ENCODE measurements at places on chromosomes 7 and 10.

- DNase-seq: no peak
These were observed 148.1 kb downstream of the FZD1 start for GRCh38 chr7:91412298-91412697.

DNA sequence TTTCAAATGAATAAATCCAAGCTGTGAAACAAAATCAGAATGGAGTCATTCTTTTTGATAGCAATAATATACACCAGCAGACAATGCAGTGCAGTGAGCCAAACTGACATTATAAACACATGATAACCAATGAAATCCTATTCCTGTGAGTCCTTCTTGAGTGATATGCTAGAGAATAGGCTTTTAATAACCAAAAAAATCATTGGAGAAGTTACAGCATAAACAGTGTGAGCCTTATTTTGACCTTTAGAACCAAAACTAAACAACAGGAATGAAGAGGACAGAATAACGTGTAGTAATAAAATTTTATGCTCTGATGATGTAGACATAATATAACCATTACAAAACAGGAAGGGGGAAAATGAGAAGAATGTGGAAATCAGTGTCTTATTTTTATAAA, 8.7 kb downstream of the HUS1 start:
- no peak for DNase-seq

GRCh38 chr10:61452151-61452651, 980 bp downstream of the TMEM26 start:
- no peak for DNase-seq

DNA sequence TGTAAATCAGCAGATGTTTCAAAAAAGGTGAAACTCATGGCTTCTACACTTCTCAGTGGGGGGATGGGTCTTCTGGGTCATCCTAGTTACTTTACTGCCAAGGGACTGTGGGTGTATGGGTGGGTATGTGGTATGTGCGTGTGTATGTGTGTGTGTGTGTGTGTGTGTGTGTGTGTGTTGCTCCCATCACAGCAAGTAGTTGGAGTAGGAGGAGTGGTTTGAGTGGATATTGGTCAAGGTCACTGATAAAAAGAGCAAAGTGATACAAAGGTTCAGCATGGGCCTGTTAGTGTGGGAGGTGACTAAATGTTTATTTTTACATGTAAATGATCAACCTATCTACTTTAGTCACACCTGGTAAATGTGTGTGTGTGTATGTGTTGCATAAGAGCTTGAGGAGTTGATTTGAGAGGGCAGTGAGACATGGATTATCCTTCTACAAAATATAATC, 11.8 kb upstream of the COBL start:
- no peak for DNase-seq

DNA sequence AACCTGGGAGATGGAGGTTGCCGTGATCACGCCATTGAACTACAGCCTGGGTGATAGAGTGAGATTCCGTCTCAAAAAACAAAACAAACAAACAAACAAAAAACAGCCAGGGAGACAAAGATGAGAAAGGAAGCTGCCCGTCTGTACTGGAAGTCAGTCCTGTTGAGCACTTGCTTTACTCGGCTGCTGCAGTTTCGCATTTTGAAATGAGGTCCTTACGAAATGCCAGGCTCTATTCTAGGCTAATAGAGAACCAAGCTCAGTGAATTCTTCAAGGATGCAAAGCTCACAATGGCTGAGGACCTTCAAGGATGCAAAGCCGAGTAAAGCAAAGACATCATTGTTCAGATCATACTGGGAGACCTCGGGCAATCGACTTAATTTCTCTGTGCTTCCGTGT, 333.3 kb downstream of the CALN1 start:
- DNase-seq: no peak

DNA sequence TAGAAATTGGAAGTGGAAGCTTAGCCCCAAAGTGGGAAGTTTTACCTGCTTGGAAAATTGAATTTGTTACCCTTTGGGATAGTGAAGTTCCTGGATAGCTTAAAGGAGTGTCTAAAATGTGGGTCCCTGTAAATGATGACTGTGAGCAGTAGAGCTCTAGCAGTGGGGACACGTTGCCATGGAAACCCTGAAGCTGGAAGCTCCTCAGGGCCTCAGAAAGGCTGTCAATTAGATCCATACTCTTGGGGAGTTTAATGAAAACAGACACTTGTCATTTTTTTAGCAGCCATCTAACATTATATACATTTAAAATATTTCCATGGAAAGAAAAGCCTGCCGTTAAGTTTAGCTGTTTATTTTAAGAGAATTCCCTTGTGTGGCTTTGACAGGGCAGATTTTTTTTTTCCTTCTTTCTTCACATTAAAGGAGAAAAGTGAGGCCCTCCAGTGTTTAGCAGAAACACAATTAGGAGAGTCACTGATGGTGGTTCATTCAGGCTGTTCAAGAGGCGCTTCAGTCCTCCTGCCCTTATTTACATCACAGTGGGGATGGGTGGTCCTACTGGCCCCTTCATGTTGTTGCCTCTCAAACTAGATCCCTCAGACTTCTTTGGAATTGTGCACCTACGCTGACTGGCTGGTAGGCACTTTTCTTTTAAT, 518.4 kb downstream of the CCSER2 start:
- no peak for DNase-seq

DNA sequence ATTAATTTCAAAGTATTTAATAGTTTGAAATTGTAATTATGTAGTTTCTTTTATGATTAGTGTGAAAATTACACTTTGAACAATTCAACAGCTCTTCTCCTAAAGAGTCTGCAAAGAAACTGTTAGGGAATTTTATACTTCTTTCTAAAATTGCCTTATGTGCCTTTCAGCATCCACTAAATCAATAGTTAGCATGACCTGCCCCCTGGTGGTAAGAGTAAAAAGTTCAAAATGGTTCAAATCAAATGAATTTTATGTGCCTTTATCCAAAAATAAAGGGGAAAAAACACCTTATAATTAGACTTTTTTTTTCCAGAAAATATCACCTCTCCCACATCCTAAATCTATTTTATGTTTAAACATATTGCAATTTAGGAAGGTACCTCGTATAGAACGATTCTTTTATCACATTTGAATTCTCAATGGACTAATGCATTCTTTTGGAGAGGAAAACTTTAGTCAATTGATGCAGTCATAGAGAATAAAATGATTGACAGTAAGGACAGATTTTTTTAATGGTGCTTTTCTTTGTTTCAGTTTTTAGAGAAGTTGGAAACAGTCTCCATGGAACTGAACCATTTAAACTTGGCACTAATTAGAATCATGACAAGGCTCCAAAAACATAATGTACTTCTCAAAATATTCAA, 163.7 kb downstream of the SEMA3D start:
- DNase-seq: peak; percentile 31

GRCh38 chr7:8044761-8045430, 76.3 kb downstream of the GLCCI1 start:
- DNase-seq: no peak

GRCh38 chr10:78375854-78376785, 342.5 kb downstream of the RPS24 start:
- DNase-seq: no peak

- peak; percentile 13 for DNase-seq
These were observed 75.4 kb upstream of the PDSS1 start for GRCh38 chr10:26621889-26622711.

DNA sequence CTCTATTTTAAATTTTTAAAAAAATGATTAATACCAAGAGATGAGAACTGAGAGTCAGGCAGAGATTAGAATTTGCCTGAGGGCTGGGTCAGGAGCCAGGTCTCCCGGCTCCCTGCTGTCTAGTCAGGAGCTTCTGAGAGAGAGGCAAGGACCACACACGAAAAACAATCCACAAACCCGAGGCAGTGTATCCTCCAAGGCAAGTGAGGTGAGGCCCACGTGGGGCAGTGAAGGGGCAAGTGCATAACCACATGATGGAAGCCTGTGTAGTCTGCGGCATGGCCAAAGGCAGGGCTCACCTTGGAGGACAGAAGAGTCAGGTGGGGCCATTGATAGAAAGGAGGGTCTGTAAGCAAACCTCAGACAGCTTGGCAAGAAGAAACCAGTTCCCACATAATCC, 541.2 kb upstream of the FOXK1 start:
- DNase-seq: no peak

GRCh38 chr7:31919678-31920369, 150.4 kb downstream of the PDE1C start:
- no peak for DNase-seq

GRCh38 chr7:99024066-99024465, 119.8 kb downstream of the SMURF1 start:
- no peak for DNase-seq

All from K562 (cell line).